ENCODE measurements at places on chromosomes 4 and X. TPM values are rescaled to one million over a fixed set of nuclear protein-coding genes. Genes with fewer than 3 reads are reported as not detected.

FRG2 gene
- polyA plus RNA-seq, result not detected

TLR6 gene
- polyA plus RNA-seq, result 0.07 TPM

SH3D19 gene
- 12.3 TPM for polyA plus RNA-seq

DUSP9 gene
- 0.07 TPM for polyA plus RNA-seq

MYOZ2 gene
- polyA plus RNA-seq, result 0.16 TPM

PTPN13 gene
- polyA plus RNA-seq, result 1.9 TPM

GJB1 gene
- 63.4 TPM for polyA plus RNA-seq

LGI2 gene
- polyA plus RNA-seq, result 0.72 TPM

SLC9B1 gene
- polyA plus RNA-seq, result 0.23 TPM

TRAM1L1 gene
- polyA plus RNA-seq, result 5.0 TPM

TLR8 gene
- 0.04 TPM for polyA plus RNA-seq

GLUD2 gene
- 0.42 TPM for polyA plus RNA-seq

PNCK gene
- 0.28 TPM for polyA plus RNA-seq

MAGEA1 gene
- not detected for polyA plus RNA-seq

NLGN3 gene
- polyA plus RNA-seq, result 0.11 TPM

MND1 gene
- polyA plus RNA-seq, result not detected

SSX4 gene
- polyA plus RNA-seq, result not detected

LONRF3 gene
- polyA plus RNA-seq, result 1.4 TPM

TAF1 gene
- 11.8 TPM for polyA plus RNA-seq
